ENCODE measurements at places on chromosomes 2 and 18.

GRCh38 chr2:88692187-88692586, 714 bp downstream of the RPIA start:
- DNase-seq: no peak

DNA sequence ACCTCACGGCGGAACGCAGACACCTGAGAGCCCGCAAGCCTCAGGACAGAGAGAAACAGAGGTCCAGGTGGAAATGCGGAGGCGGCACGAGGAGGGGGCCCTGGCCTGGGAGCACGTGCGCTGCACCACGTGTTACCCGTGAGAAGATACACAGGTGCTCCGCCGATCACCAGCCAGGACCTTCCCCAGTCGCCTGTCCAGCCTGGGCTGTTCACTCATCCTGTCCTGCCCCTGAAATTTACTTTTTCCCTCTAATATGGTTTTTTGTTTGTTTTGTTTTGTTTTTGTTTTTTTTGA, 44.3 kb downstream of the TWIST2 start:
- DNase-seq: no peak

DNA sequence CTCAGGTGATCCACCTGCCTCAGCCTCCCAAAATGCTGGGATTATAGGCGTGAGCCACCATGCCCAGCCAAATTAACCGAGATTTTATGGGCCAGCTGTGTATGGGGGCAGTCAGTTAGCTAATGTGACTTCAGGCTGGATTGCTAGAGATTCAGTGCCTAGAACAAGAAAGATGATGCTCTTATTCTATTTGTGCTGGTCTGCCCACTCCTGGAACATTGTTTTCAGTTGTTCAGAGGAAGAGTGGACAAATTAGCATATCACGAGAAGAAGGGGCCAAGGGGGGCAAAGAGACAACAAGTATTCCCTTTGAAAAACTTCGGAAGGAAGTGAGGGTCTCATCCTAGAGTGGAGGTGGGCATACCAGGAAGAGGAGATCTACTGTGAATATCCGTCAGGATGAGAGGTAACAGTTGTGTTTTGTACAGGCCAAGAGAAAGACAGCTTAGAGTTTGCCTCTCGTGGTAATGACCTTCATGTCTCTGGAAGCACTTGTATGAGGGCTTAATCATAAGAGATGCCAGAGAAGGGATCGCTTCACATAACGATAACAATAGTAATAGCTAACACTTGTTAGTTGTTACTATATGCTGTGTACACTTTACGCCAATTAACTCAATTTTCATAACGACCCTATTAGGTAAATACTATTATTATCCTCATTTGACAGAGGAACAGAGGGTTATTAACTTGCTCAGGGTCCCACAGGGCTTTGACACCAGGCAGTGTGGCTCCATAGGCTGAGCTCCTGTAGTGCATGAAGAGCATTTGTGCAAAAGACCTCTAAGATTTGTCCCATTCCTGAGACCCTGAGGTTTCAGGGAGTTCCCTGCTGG, 138.3 kb downstream of the DDX1 start:
- no peak for DNase-seq

DNA sequence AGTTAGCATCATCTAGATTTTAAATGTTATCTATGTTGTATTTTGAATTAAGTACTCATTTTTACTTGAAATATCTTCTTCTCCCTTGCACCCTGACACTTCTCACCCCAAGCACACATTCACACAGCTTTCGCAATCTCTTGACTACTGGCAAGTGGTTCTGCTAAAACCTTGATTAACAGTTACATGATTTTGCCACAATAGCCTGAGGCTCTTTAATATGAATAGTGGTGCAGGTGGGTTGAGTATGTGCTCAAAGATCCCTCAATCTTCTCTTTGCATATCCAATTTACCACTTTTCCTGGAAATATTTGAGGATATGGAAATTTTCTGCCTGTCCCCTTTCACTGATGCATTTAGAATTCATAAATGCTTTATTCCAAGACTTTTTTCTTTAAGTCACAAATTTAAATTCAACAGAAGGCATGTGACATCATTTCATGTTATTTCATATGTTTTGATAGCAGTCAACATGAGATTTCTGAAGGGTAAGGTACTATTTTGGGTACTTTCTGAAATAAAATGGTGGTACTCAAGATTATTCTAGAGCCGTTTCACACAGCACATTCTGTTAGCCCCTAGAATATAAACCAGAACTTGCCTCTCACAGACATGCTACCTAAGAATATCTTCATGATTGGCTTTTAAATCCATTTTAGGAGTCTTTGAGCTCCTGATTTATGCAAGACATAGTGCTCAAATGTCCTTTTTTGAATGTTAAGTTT, 339.7 kb downstream of the RPRM start:
- no peak for DNase-seq

GRCh38 chr2:83565626-83566025, 893.5 kb downstream of the SUCLG1 start:
- no peak for DNase-seq
